ENCODE measurements at places on chromosomes 3 and 15.

- no peak for DNase-seq
These were observed 34.2 kb downstream of the ALS2CL start for GRCh38 chr3:46659285-46659684.

DNA sequence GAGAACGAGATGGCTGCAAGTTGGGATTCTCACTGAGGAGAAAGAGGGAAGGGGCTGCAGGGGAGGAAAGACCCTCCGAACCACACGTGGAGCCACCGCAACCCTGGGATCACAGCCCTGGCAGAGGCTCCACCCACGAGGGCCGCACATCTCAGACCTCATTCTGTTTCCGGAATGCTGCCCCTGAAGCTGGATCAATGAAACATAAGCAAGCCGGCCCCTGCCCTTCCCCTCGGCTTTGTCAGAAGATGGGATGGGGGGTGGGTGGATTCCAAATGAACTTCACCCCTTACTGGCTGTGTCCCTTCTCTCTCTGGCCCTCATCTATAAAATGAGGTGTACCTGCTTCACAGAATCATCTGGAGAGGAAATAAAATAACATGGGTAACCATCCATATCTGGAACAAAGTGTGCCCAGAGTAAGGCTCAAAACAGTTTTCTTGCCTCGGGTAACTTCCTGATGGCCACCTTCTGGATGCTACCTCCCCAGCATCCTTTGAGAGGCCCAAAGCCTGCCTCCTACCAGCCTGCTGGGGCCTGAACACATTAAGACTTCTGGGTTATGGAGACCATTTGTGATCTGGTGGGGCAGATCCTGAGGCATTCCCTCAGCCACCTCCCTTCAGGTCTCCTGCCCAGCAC, 4.6 kb upstream of the CCDC9B start:
- no peak for DNase-seq

DNA sequence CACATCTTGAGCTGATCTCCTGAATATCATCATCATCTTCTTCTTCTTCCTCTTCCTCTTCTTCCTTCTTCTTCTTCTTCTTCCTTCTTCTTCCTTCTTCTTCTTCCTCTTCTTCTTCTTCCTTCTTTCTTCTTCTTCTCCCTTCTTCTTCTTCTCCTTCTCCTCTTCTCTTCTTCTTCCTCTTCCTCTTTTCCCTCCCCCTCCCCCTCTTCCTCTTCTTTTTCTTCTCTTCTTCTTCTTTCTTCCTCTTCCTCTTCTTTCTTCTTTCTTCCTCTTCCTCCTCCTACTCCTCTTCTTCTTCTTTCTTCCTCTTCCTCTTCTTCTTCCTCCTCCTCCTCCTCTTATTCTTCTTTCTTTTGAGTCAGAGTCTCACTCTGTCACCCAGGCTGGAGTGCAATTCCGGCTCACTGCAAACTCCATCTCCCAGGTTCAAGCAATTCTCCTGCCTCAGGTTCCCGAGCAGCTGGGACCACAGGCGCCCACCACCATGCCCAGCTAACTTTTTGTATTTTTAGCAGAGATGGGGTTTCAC, 197.9 kb upstream of the NANOGP8 start:
- DNase-seq, result no peak

DNA sequence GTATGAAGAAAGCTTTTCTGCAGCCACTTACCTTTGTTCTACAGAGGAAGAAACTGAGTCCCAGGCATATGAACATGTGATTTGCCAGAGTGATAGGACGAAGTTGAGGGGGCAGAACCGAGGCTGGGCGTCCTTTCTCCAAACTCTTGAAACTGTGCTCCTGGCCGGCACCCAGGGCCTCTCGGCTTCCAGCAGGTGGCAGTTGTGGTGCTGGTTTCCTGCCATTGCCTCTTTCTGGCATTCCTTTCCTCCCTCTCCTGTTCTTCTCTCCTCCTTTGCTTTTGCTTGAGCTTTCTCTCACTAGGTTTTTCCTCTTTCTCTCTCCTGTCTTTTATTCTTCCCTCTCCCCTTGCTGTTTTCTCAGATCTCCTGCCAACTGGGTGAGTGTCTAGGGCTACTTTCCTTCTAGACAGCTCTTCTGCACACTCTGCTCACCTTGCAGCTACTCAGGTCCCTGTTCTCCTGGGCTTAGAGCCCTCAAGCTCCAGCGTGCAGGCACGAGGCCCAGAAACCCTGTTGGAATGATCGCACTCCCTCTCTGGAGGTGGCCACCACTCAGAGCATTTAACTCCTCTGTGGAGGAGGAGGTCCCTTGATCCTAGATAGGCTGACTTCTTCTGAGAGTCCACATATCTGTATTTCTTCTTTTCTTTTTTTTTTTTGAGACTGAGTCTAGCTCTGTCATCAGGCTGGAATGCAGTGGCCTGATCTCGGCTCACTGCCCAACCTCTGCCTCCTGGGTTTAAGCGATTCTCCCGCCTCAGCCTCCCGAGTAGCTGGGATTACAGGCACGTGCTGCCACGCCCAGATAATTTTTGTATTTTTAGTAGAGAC, 26.2 kb downstream of the TRAK1 start:
- DNase-seq, result peak; percentile 69

DNA sequence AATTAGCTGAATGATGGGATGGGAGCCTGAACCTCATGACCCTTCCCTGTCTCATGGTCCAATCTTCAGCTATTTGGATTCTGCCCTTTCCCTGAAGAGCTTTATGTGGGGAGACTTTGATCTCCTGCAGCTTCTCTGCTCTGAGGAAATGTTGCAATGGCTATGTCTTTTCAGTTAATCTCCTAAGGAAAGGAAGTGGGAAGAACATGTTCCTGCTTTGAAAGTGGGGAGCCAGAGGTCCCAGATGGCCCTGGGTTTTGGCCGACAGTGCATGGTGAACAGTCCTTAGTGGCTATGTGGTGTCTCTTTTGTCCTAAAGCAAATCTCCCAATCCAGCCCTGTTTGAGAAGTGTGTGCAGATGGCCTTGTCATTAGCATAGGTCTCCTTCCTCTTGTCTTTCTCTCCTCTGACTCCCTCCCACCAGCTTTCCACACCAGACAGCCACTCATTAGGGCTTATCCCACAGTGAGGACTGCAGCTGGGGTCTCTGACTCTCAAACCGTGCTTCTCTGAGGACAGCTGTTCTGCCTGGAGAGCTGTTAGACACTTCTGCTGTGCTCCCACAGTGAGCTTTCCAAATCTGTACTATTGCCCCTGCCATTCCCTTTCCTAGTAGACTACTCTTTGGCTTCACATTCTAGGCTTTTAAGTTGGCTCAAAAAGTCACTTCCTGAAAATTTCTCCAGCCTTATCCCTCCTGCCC, 365.8 kb upstream of the UMPS start:
- DNase-seq, result no peak

DNA sequence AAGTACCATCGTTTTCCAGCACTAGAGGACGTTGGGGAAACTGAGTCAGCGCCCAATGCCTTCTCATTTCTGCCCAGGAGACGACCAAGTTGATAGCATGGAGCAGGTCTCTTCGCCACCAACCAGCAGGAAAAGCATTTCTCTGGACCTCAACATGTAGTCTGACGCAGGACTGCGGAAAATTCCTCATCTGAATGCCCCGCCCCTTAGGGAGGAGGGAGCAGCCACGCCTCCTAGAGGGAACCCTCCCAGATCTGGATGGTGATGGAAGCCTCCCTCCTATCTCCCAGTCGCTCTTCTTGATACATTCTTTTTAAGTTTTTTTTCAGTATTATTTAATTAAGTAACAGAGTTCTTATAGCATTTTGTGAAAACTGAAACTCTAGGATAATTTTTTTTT, 17.4 kb upstream of the MINDY4B start:
- peak; percentile 31 for DNase-seq

GRCh38 chr3:36496684-36497633, 116.7 kb downstream of the STAC start:
- peak; percentile 72 for DNase-seq

GRCh38 chr3:70863049-70863448, 550.6 kb upstream of the MDFIC2 start:
- no peak for DNase-seq

- no peak for DNase-seq
These were observed 6.3 kb downstream of the EFCAB12 start for GRCh38 chr3:129421988-129422745.

DNA sequence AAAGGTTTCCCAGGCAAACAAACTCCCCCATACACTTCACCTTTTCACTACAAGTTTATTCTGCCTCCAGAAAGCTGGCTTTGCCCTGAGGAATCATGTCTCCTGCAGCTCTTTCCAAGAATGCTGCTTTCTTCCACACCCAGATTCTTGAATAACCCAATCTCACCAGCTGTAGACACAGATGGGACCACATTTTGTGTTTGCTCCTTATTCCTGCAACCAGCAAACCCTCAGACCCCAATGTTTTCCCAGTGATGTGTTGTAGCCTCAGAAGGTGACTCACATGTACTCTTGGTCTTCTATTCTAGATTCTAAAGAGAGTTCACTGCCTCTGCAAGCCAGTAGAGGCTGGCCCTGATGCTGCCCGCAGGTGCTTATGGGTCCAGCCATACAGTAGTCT, 23.6 kb upstream of the TRIM59 start:
- DNase-seq, result peak; percentile 56

GRCh38 chr3:138300647-138301046, 29.0 kb downstream of the NME9 start:
- no peak for DNase-seq

DNA sequence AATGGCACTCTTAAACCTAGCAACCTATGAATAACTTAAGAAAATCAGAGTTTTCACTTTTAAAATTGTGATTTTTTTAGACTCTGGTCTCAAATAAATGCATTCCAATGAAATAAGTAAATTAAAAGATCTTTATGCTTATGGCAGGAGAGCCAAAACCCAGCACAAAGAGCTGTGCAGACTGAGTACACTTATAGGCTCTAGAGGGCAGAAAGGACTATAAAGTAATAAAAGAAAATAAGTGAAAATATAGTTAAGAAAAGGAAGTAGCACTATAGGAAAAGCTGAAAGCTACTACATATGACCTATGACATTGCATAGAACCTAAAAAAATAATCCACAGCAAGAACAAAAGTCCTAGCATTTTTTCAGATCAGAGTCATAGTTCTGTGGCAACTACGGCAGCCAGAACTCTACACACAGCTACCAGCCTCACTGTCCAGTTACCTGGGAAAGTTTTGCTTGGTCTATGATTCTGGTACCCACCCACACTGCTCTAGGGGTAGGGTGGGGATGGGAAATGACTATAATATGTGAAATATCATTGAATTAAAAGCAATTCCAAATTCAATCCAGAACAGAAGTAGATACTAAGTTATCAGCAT, 30.5 kb downstream of the CLASP2 start:
- DNase-seq, result peak; percentile 63

DNA sequence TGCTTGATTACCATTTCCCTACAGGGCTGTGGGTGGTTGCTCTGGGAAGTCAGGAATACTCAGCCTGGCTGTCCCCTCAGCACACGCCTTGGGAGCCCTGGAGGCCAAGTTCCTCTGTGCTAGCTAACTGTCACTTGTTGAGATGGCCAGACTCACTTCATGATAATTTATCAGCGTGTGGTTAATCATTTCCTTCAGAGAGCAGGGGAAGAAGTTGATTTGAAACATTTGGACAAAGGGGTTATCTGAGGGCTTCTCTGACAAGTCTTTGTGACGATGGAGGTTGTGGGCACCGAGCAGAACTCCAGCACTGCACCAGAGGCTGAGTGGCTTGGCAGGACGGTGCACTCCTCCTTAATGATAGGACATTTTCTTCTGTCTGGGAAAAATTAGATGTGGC, 61.9 kb downstream of the WHAMM start:
- DNase-seq, result no peak

DNA sequence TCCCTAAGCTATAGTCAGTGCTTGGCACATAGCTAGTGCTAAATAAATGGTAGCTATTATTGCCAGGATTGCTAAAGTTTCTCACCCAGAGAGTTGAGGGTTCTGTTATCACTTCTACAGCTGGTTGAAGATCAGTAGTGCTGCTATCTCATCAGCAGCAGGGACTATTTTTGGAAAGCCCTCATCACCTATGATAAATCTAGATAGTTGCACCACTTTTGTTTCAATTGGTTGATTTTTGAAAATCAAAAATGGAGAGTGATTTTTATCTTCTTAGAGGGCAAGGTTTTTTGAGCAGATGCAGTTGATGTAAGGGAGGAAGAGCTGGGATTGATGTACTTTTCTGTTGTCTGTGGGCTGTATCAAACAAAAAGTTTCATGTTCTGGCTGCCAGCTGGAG, 101.6 kb downstream of the ST6GAL1 start:
- DNase-seq, result no peak

DNA sequence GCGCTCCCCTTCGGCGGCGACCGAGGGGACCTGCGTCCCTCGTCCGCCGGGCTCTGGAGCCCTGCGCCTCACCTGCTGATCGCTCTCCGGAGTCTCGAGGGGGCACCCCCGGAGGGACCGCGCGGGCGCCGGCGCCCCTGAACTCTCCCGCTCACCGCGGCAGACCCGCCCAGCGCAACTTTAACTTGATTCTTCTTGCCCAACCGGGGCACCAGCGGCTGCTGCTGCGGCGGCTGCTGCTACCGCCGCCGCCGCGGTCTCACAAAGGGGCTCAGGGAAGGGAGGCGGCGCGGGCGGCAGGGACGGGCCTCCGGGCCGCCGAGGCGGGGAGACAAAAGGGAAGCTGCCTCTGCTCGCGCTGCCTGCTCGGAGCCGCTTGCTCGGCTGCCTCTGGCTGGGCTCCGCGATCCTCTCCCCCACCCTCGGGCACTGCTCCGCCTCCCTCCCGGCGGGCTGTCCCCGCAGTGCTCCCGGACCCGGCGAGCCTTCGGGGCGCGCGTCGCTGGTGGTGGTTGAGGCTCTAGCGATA, at the start of gene PPM1L:
TSS of gene PPM1L (plus strand) at position 456 of the 529 bp plus-strand sequence.
- DNase-seq, result peak; percentile 75

- DNase-seq, result no peak
These were observed 847.7 kb downstream of the EPHA3 start for GRCh38 chr3:89955156-89955555.

DNA sequence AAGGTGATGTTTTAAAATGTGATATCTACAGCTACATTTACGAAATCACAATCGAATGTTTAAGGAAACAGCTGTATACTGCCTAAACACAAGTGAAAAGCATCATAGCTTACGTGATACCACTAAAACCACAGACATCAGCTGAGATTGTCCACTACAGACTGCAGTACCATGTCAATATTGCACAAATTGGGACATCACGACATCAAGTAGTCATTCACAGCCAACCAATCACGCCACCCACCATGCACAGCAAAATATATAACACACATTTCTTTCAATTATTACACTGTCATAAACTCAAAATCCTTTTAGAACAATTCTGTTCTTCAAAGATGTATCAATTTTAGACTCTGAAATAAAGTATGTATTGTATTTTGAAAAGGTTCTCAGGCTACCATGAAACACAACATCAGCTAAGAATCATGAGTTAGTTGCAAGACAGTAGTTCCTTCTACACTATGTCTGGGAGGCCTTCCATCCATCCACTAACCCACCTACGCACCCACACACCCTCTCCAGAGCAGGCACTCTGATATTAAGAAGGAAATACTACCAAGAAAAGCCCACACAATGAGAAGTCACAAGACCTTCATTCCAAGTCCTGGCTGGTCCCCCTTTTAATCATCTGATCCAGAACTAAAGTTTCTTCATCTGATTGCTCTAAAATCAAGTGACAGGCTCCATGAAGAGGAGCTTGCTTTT, 3.1 kb downstream of the DMXL2 start:
- no peak for DNase-seq

GRCh38 chr15:87508086-87508485, 748.5 kb downstream of the NTRK3 start:
- no peak for DNase-seq

- peak; percentile 50 for DNase-seq
These were observed 130.6 kb upstream of the FHIT start for GRCh38 chr3:61381745-61382392.
